Stimulated activated CD8-positive, alpha-beta memory T cell treated with anti-CD3 and anti-CD28 coated beads, Interleukin-7, amount 100 ng/mL, for 4 hours (primary cell): ENCODE measurements at places on chromosomes 7 and 10.

DNA sequence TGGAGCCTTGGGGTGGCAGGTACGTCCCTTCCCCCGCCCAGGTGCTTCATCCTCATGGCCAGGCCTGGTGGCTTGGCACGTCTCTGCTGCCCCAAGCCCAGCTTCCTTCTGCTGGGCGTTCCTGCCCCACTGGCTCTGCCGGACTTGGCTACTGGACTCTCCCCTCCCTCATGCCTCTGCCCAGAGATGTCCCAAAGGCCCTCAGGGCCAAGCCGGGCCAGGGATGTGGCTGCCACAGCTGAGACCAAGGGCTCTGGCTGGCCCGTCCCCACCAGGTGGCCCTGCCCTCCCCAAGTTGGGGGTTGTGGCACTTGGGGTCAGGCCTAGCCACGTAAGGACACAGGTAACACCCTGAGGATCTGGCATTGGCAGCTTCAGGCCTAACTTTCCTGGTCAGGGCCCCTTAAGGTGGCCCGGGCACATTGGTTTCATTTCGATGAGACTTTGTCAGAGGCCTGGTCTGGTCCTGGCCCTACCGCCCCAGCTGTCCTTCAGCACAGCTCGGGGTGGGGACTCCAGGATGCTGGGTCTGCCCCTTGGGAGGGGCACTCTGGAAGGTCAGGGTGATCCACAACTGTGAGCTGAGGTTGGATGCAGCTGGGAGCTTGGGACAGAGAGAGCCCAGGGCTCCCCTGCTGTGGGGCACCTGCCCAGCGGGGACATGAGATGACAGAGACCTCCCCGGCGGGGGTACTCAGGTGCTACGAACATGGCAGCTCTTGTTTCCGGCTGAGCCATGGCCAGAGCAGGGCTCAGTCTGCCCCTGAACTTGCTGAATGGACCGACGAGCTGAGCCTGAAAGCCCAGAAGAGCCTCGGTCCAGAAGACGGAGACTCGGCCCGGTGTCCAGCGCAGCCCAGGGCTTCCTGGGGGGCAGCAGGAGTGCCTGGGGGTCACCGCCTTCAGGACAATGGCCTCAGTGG, 2.9 kb downstream of the BHLHA15 start:
- DNase-seq, result no peak

GRCh38 chr7:1361016-1361755, 98.1 kb downstream of the MICALL2 start:
- no peak for DNase-seq

DNA sequence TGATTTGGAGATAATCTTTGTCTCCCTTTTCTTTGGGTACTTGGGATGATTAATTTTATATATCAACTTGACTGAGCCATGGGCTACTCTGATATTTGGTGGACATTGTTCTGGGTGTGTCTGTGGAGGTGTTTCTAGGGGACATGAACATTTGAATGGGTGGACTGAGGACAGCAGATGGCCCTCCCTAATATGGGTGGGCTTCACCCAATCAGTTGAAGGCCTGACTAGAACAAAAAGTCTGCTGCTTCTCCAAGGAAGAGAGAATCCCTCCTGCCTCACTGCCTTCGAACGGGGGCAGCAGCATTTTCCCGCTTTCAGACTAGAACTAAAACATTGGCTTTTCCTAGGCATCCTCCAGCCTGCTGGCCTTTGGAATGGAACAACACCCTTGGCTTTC, 73.9 kb upstream of the EMX2 start:
- DNase-seq, result no peak

DNA sequence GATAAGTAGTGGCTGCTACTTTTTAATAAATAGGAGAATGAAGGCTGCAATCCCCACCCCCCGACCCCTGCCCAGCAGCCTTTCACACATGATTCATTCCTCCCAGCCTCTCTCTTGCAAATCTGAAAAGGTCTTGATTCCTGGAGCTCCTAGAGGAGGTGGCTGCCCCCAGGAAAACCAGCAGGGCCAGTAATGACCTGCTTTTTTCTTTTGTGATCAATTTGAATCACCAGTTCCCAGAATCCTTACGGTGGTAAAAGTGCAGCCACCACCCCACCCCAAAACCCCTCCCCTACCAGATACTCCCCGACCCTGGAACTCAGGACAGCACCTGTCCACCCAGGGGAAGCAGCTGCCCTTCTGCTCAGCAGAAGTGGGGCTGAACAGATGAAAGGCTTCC, 108.9 kb downstream of the C10orf105 start:
- DNase-seq, result no peak

- DNase-seq, result no peak
Measured at GRCh38 chr7:4472728-4473127, 209.4 kb upstream of the FOXK1 start.

DNA sequence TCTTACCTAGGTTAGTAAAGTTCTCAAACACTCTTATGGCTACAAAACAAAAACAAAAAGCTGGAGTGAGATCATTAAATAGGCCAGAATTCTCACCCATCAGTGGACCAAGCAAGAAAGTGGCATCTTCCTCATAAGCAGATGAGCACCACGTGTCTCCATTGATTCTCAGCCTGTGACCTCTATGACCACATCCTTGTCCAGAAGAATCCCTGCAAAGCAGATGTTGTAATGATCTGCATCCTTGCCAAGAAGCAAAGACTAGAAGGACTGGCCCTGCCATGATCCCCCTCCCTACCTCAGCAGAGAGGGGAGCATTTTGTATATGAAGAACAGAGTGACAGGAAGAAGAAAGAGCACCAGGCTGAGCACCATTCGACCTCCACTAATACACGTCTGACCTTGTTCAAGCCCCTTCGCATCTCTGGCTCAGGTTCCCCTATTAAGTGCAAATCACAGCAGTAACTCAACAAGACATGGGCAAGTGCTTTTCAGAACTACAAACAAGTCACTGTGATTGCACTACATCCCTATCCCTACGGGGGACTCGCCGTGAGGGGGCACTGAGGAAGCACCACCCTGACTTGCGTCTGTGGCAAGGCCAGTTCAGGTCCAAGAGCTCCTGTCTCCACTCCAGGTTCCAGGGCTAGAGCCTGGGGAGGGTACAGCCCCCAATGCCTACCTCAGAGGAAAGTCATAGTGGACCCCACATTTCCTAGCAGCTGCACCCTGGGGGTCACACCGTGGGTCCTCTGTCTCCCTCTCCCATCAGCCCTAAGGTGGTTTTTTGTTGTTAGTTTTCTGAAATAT, 22.2 kb upstream of the RASSF4 start:
- no peak for DNase-seq

GRCh38 chr7:151687523-151688235, 168.0 kb upstream of the RHEB start:
- no peak for DNase-seq

DNA sequence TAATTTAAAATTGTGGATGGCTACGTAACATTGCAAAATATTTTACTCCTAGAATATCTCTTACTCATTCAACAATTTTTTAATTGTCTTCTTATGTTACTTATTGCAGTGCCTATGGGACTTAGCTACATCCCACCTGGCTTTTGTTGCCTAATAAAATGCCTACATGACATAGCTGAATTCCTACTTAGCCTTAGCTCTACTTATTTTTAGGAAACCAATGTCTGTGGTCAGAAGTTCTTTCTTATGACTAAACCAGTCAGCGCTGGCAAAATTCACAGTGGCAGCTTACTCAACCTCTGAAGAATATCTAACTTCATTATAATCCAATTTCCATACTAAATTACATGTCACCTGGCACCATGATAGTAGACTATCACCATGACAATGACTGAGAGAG, 1612.4 kb upstream of the LRRTM3 start:
- DNase-seq, result no peak

GRCh38 chr7:19772306-19772705, 1.1 kb downstream of the TMEM196 start:
- no peak for DNase-seq

GRCh38 chr10:43971981-43972380, 323.3 kb upstream of the ZNF32 start:
- no peak for DNase-seq

DNA sequence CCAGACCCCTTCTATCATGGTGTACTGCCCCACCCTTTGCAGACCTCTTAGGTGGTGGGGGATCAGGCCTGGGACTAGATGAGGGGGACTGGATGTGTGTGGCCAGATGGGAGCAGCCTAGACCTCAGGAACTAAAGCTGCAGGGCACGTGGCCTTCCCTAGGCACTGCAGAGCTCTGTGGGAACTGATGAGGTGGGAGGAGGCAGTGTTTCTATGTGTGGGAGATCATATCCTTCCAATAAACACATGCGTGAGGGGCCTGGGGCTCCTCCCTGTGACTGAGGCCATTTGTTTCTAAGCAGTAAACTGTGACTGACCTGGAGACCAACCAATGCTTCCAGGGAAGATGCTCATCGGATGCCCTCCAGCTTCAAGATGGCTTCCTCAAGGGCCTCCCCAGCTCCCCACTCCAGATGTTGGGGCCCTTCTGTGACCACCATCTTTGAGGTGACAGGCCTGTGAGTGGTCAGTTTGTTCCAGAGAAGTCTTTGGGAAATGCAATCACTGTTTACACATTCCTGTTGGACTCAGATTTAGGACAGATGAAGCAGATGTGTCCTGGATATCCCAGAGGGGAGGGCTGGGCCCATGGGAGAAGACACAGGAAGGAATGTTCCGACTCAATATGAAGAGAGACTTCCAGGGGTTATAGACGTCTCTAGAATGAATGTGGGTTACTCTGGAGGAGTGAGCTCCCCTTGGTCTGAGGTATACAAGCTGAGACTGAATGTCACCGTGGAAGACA, 23.6 kb upstream of the ZCCHC24 start:
- no peak for DNase-seq

- no peak for DNase-seq
Measured at GRCh38 chr10:93077860-93078337, 4.2 kb downstream of the CYP26A1 start.

GRCh38 chr7:128935342-128935730, 2.4 kb upstream of the IRF5 start:
- DNase-seq, result no peak
